NCI-H1092 treated with DMSO at 0.1 percent for 48 hours (cell line): ENCODE measurements at places on chromosomes 11 and 22.

DNA sequence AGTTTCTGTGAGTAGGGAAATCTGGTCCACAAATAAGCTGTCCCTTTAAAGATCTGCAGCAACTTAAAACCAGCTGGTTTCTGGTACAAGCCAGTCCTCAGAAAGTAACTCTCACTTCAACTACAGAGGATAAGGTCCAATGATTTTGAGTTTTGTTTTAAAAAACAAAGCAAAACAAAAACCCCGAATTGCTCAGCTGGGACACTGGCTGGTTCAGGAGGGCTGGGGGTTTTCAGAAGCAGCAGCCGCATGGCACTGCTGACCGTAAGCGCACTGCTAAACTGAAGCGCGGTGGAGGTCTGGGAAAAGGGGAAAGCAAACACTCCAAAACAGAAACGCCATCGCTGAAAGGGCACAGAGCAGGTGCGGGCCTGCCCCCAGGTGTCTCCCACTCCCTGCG lies 59.7 kb downstream of the MICAL3 start:
- DNase-seq = no peak

- no peak for DNase-seq
Observed at GRCh38 chr11:62879235-62879978, 1.3 kb upstream of the SLC3A2 start.

GRCh38 chr11:36822829-36823228 lies 224.8 kb upstream of the RAG2 start:
- DNase-seq = no peak

- DNase-seq = no peak
Observed at GRCh38 chr11:42598341-42598740, 713.5 kb upstream of the API5 start.

DNA sequence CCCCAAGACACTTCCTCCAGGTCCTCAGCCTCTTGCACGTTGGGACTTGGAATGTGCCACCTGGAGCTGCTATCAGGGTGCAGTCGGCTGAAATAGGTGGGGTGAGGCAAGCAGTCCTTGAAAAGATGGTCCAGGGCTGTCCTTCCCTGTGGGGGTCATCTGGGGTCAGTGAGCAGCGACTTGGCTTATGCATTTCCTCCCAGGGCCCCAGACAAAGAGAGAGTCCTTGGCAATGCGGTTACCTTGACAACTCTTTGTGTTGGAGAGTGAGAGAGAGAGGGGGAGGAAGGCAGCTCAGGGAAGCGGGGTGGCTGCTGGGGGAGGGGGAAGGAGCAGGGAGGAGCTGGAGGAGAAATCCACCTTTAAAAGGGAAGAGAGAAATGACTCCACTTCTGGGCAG lies 93.8 kb downstream of the MIAT start:
- DNase-seq = peak; percentile 3

GRCh38 chr11:112694245-112694644 lies 267.0 kb upstream of the NCAM1 start:
- no peak for DNase-seq

- DNase-seq = no peak
Observed at GRCh38 chr11:76997512-76997911, 36.7 kb upstream of the B3GNT6 start.
